Kidney (tissue), 22 donors: ENCODE measurements at places on chromosomes 4 and X. TPM values are rescaled to one million over a fixed set of nuclear protein-coding genes. Genes with fewer than 3 reads are reported as not detected.
A peak's percentile ranks its signal among the peaks of the same experiment; 100 is the strongest.

The MTTP gene
- 0.19 TPM for total RNA-seq

The GDPD2 gene
- 7.0 TPM for total RNA-seq

The ATOH1 gene
- total RNA-seq = not detected

GRCh38 chr4:123651066-123651465, 254.5 kb downstream of the SPRY1 start:
- peak; percentile 29 for DNase-seq

DNA sequence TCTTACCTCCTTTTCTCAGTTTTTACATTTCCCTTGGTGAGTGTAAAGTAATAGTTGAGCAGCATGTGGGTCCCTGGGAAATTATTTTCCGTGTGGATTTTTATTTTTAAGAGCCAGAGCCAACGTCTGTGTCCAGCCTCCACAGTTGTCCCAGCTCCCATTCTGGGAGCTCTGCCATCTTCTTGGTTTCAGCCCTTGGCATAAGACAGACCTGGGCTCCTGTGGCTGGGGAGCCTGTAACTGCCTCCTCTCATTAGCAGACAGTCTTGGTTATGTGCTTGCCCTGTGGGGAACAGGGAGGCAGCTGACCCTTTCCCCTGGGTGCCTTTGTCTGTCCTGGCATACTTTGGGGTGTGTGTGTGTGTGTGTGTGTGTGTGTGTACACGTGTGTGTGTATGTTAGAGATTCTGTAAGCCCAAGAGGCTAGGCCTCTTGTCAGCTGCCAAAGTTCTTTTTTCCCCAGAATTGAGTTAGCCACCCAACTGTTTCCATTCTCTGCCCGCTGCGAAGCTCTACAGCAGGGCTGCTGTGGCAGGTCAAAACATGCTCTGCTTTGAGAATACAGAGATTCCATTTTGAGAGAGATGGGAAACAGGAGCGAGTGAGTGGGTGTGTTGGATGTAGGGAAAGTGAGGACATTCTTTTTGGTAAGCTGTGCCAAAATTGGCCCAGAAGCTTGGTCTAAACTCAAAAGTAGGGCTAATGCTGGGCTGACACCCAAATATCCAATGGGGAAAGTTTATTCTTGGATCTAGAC, 140.7 kb downstream of the TMEM164 start:
- DNase-seq = no peak

- no peak for DNase-seq
Measured at GRCh38 chr4:124337874-124338273, 374.7 kb downstream of the ANKRD50 start.
